ENCODE measurements at places on chromosomes 16 and 17. TPM values are rescaled to one million over a fixed set of nuclear protein-coding genes. Genes with fewer than 3 reads are reported as not detected.

DNA sequence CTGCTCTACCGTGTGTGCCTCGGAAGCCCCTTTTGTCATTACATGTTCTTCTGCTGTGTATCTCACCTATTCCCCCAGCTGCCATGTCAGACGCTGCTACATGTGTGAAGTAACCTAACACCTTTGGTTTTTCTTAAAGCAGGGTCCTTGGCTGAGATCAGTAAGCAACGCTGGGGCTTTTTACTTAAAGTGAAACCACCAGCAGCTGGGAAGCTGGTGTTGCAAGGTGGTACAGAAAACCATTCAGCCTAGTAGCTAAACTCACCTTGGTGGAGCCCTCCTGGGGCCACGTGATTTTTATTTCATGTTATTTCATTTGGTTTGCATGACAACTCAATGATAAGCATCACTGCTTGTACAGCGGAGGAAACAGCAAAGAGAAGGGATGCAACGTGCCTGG lies 62.6 kb downstream of the PLCG2 start:
- DNase-seq: no peak

GRCh38 chr16:73047536-73048291 lies at the start of gene ZFHX3:
ZFHX3 (minus strand) TSS chr16:73048128; CDS start chr16:72960145, 87,983 bp downstream.
- DNase-seq: peak; percentile 49

- peak; percentile 86 for DNase-seq
Observed at GRCh38 chr16:57341441-57342303, 16.9 kb upstream of the CCL22 start.

DNA sequence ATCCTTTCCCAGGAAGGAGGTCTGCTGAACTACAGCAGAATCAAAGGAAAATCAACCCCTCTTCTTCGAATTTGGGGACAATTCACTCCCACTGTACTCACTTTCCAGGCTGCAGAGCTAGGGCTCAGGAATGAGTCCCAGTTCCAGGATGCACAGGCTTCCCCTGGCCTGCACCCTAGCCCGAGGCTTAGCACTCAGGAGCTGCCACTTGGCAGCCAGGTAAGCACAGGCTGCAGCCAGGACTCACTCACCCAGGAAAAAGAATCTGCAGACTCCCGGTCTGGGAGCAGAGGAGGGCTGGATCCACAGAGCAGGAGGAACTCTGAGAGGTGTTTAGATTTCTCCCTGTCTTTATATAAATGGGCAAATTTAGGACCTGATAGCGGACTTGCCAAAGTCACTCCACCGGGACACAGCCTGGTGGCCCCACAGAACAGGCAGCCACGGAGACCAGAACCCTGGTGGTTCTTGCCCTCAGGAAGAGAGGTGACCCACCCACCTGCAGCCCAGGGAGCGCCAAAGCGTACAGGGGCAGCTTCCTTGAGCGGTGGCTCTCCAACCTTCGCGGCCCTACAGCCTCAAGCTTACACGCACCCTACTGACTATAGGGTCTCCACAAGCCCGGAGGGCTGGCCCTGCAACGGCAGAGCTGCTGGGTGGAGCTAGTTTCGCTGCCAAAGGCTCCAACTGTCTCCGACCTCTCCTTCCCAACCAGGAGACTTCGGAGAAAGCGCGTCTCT lies 4.8 kb downstream of the CBLN1 start:
- DNase-seq: no peak

- DNase-seq: no peak
Observed at GRCh38 chr17:13395862-13396261, 205.9 kb downstream of the HS3ST3A1 start.

GRCh38 chr17:49334744-49335512 lies 27.1 kb downstream of the ZNF652 start:
- peak; percentile 83 for DNase-seq

- peak; percentile 42 for DNase-seq
Observed at GRCh38 chr17:79777894-79778503, at the start of gene CBX2. CBX2 (plus strand) TSS chr17:79778148; CDS start chr17:79778236, 88 bp downstream.

NGFR gene
- total RNA-seq: 0.18 TPM

DNA sequence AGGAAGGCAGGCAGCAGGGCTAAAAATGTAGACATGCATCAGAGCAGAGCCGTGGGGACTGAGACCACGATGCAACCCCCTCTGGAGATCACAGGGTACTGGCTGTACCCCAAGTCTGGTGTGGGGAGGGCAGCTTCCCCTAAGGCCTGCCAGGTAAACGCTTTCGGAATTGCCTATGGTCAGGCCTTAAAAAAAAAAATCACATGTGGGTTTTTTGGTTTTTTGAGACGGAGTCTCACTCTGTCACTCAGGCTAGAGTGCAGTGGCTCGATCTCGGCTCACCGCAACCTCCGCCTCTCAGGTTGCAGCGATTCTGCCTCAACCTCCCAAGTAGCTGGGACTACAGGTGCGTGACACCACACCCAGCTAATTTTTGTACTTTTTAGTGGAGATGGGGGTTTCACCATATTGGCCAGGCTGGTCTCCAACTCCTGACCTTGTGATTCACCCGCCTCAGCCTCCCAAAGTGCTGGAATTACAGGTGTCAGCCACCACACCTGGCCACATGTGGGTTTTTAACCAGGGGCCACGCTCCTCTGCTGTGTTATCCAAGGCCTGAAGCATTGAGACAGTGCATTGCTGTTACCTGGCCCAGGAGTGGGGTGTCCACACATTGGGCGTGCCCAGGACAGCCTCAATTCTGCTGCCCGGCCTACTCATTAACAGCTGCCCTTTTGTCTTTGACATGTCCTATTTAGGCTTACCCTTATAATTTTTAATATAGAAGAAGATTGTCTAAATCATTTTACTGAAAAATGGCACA lies 50.4 kb downstream of the LITAF start:
- DNase-seq: no peak

TP53I13 gene
- 18.3 TPM for total RNA-seq

- DNase-seq: no peak
Observed at GRCh38 chr16:9091867-9092281, 430 bp downstream of the HAPSTR1 start.

DNA sequence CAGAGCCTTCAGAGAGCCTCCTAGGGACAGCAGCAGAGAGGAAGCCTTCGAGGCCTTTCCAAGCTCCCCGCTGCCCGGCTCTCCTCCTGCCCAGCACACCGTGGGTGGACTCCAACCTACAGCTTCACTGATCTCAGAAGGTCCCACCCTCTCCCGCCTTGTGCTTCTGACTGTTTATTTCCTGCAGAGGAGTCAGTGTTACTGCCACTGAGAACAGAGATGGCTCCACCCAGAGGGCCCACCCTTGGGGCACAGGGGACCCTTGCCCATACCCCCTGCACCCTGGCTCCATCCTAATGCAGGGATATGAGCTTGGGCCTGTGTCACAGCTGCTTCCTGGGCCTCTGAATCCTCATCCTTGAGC lies 52.8 kb upstream of the TOB1 start:
- peak; percentile 35 for DNase-seq

- no peak for DNase-seq
Observed at GRCh38 chr17:49553676-49554335, 21.9 kb upstream of the NXPH3 start.

ARHGAP27 gene
- under 0.01 TPM for total RNA-seq

CYGB gene
- total RNA-seq: 1.3 TPM

DNA sequence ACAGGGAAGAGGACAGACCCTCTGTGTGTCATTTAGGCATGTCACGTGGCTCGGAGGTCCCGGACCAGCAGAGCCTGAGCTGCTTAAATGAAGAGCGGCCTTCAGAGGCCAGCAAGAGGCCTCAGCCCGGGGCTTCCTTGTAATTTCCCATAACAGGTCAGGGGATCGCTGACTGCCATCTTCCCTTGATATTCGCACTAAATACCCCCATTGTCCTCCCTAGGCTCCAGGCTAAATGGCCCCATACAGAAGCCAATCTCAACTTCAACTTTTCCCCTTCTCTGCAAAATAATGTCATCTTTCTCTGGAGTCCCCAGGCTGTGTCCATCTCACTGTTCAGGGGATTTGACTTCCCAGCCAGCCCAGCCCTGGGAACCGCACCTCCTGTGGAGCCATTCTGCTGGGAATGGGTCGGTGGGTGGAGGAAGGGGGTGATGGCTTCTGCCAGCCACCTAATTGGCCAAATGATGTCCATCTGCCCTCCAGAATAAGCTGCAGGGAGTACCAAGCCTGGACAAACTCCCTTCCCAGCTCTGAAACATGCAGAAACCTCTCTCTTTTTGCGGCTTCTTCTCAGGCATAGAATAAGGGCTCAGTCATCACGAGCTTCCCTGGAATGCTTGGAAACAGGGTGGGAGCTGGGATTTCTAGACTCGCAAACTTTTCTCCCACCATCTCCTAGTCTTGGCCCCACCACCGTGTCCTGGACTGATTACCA lies 129.9 kb downstream of the SDK2 start:
- DNase-seq: no peak

DNA sequence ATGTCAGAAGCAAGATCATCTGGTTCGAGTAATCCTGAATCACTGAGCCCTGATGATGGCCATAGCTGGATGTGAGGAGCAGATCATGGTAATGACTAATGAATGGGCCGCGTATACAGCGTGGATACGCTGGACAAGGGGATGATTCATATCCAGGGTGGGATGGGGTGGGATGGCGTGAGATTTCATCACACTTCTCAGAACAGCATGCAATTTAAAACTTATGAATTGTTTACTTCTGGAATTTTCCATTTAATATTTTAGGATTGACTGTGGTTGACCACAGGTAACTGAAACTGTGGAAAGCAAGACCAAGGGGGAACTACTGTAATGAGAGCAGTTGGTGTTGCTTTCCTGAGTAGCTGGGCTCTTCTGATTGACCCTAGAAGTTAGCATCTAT lies 225.5 kb downstream of the STX8 start:
- peak; percentile 98 for DNase-seq

CTF1 gene
- 0.56 TPM for total RNA-seq

DNA sequence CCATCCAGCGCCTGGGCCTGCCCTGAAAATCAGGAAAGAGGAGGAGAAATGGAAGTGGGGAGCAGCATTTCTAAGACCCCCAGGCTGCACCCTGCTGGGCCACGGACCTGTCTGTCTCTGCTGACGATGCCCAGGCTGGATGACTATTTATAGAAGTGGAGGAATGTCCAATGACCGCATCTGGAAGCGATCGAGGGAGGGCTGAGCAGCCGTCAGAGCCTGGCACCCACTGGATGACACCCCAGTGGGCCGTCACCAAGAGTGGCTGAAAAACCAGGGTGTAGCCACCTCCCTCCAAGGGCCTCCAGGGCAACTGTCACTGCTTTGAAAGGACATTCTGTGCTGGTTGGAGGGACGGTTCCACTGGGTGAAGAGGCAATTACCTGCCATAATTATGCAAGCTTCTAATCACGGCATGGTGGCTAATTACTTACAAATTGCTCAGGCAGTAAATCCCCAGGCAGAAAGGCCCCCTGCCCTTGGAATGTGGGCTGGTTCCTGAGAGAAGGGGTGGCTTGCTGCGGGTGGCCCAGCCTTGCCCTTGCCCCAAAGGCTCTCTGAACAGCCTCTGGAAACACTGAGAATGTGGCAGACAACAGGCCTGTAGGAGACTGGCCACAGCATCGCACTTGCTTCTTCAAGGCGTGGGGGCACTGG lies 332.1 kb downstream of the C16orf95 start:
- no peak for DNase-seq

C16orf92 gene
- total RNA-seq: not detected

PIK3R6 gene
- not detected for total RNA-seq

- DNase-seq: peak; percentile 5
Observed at GRCh38 chr17:57090560-57091185, 5.6 kb downstream of the AKAP1 start.

DNA sequence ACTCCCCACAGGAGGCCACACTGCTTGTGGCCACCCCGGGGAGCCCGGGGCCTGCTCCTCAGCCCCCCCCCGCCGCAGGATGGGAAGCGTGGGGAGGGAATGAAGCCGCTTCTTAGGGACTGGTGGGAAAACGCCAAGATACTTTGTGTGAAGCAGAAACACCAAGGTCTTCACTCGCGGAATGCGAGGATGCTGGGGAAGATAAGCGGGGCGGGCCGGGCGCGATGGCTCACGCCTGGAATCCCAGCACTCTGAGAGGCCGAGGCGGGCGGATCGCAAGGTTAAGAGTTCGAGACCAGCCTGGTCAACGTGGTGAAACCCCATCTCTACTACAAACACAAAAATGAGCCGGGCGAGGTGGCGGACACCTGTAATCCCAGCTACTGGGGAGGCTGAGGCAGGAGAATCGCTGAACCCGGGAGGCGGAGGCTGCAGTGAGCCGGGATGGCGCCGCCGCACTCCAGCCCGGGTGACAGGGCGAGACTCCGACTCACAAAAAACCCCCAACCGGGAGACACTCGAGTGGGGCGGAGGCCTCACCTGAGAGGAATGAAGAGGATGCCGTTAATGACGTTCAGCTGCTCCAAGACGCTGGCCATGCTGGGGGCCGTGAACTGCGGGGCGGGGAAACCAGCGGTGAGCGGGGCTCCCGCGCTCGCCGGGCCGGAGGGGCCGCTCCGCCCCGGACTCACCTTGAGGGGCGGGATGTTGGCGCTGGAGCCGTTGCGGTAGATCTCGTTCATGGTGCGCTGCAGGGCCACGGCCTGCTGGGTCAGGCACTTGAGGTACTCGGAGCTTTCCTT lies 20.3 kb downstream of the CLUH start:
- no peak for DNase-seq

All from IMR-90 (cell line).